Caco-2 (cell line): ENCODE measurements at places on chromosomes 3 and 15.

- DNase-seq = no peak
Measured at GRCh38 chr3:172087198-172087597, 47.8 kb downstream of the FNDC3B start.

DNA sequence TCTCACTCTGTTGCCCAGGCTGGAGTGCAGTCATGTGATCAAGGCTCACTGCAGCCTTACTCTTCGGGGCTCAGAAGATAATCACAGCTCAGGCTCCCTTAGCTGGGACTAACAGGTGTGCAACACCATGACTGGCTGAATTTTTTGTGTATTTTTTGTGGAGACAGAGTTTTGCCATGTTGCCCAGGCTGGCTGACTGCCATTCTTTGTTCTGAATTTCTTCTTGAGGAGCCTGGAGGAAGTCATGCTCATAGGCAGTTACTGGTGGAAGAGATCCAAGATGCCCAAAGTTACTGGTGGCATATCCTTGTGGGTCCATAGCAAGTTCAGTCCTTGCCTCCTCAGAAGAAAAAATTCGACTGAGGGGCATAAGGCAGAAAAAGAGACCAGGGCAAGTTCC is 16.6 kb upstream of the UBP1 start:
- DNase-seq = no peak

DNA sequence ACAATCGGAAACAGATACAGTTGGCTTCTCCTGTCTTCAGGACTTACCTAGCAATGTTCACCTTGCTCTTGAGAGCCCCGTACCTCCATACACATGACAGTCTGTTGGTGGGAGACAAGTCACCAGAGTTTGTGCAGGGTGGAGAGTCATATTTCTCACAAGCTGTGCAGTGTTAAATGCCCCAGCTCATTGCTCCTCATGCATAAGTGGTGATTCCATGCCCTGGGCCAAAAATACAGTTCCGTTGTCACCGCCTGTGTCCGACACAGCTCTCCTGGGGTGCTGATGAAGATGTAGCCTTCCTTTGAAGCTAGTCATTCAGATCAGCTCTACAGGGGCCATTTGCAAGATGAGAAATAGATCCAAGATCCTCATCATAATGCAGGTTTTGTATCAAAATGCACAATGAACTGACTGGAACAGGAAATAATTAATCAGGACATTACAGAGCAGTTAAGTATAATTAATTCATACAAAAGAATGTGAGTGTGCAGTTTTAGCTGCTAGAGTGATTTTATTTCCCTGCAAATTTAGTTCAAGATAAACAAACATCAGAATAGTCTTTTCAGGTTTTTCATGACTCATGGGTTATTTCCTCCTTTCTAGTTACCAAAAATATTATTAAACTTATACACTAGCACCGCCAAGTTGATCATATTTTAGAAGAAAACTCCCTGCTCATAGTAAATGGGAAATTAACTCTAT is 66.5 kb downstream of the CD47 start:
- no peak for DNase-seq

GRCh38 chr3:140031170-140031569 is 96.2 kb downstream of the CLSTN2 start:
- DNase-seq = no peak

GRCh38 chr15:27847775-27848710 is 251.1 kb downstream of the OCA2 start:
- no peak for DNase-seq

GRCh38 chr15:40487816-40488682 is 17.3 kb downstream of the CHST14 start:
- no peak for DNase-seq

DNA sequence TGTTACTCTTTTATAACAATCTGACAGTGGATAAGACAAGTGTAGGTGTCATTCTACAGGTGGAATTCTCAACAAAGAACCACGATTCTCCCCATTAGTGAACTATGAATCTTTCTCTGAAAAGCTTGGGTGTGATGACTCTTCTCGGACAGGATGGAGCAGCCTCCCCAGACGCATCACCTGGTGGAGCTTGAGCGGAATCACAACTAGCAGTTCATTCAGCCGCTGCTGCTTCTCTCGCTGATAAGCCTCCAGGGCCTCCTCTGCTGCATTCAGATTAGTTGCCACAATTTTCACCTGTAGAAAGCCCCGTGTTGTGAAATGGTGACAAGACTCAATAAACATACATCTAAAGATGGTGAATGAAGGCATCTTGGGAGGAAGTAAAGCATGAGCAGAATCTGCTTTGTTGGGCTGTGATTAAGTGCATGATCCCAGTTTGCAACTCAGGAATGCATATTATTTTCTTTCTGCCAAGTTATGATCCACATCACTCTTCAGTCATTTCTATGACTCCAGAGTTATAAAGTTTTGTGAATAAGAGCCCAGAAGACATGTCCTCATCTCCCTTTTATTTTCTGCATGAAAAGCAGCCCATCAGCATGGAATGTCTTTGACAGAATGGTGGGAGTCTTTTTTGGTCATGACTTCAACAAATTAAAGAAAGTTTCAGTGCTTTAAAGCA is 93.6 kb downstream of the BOC start:
- DNase-seq = no peak
